ENCODE measurements at places on chromosomes 3 and 15. TPM values are rescaled to one million over a fixed set of nuclear protein-coding genes. Genes with fewer than 3 reads are reported as not detected.
A peak's percentile ranks its signal among the peaks of the same experiment; 100 is the strongest.

DNA sequence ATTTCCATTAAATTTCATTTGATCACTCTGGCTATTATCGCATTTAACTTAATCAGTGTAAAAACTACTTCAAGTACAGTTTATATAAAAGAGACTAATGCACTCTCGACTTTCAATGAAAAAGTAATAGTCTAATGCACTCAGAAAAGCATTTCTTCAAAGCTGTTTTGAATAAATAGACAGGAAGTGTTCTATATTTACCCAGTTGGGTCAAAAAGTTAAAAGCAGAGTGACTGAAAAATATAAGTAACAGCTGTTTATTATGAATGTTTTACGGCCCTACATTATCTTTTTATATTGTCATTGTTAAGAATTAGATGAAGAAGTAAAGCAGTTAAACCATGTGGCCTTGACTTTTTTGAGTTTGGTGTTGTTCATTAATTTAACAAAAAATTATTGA is 391.8 kb downstream of the ZPLD1 start:
- no peak for DNase-seq

DNA sequence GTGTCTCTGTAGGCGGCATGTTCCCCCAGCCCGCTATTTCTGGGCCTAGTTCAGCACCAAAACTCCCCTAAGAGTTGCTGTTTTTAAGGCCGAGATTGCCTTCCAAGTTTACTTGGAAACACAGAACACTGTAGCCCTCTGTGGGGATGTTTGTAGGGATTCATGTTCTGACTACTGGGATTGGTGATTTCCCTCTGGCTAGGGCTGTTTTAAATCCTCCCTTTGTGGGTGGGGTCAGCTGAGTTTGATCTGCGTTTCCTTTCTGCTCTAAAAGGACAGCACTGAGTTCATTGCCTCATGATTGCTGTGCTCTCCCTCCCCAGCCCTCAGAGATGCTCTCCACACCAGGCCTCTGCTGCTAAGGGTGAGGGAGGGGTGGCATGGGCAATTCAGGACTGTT is 640.6 kb upstream of the DPPA4 start:
- DNase-seq: no peak

- DNase-seq: no peak
These were observed 104.4 kb upstream of the ZBTB20 start for GRCh38 chr3:115251509-115251908.

- peak; percentile 60 for DNase-seq
These were observed 77.7 kb downstream of the ABHD5 start for GRCh38 chr3:43768381-43768973.

DNA sequence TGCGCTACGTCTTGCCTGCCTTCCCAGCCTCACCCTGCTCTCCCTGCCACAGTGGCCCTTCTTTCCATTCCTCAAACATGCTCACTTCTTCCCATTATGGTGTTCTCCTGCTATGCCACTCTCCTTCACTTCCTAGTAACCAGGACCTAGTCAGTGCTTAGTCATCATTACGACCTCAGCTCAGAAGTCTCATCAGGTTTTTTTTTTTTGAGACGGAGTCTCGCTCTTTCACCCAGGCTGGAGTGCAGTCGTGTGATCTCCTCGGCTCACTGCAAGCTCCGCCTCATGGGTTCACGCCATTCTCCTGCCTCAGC is 149.5 kb downstream of the GREM1 start:
- DNase-seq: no peak

DNA sequence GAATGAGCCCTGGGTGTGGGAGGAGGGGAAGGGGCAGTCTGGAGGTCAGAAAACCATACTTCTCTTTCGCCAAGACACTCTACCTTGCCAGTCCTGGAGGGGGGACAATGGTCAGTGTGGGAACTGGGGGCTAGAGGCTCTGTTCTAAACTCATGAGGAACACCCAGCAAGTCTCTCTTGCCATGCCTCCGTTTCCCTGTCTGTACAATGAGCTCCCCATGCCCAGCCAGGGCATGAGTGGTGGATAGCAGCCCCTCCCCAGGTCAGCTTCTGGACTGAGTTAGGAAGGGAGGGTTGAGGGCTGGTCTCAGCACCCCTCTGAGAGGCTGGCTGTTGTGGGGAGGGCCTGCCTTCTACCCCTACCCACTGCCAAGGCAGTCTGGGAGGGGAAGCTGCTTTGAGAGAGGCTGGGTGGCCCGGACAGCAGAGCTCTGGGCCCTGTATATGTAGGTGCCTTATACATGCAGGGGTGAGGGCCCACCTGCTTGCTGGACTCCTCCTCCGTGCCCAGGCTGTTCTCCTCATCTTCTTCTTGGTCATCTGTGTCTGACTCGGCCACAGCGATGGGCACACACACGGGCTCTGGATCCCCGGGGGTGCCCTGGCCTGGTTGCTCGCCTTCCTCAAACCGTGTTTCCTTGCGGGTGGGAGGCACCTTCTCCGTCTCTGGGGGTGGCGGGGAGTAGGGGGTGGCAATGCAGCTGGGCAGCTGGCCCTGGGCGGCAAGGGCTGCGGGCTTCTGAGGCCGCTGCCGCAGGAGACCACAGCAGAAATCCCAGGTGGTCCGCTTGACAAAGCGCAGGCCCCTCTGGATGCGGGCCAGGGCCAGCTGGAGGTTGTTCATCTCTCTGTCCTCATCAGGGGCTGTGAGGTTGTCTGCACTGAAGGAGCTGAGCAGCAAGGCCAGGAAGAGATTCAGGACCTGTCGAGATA is 68.8 kb downstream of the SCN5A start:
- DNase-seq: peak; percentile 1

- no peak for DNase-seq
These were observed 19.5 kb downstream of the PLXNB1 start for GRCh38 chr3:48410205-48411040.

ZCWPW2 gene
- 2.1 TPM for total RNA-seq

PCSK6 gene
- 8.3 TPM for total RNA-seq

ZDHHC23 gene
- total RNA-seq: 4.2 TPM

DNA sequence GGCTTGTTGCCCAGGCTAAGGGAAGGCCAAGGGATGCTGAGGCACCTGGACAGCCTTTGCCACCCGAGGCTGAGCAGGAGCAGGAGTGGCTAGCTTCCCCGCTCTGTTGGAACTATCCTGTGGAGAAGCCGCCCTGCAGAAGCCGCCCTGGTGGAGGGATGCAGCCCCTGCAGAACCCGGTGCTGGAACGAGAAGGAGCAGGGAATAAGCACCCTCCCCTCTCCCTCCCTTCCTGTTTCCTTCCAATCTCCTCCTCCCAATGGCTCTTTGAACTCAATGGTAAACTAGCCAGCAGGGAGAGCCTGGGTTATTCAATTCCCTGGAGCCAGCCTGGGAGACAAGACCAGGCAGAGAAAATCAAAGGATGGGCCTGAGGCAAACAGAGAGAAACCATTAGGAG is 11.8 kb upstream of the HRG start:
- DNase-seq: no peak

GRCh38 chr3:132522353-132522752 is 74.7 kb upstream of the ACKR4 start:
- no peak for DNase-seq

DNA sequence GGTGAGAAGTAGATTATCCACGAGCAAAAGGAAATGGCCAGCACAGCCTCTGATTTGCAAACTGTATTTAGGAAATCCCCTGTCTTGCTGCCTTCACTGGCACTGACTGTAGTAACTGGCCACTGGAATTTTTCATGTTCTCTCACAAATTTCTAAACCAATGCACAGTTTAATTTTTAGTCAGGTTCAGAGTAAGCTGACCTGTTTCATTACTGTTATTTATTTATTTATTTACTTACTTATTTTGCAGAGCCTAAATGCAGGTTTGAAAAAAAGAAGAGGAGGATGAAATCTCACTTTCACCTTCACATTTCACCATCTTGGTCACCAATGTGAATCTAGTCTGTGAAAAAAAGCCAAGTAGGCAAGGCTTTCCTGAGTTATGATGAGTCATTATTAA is 291.0 kb downstream of the PLOD2 start:
- no peak for DNase-seq

- peak; percentile 19 for DNase-seq
These were observed 50.3 kb downstream of the MED12L start for GRCh38 chr3:151135541-151136337.

LRRC34 gene
- total RNA-seq: 0.12 TPM

ARHGAP11A gene
- total RNA-seq: 0.36 TPM

DNA sequence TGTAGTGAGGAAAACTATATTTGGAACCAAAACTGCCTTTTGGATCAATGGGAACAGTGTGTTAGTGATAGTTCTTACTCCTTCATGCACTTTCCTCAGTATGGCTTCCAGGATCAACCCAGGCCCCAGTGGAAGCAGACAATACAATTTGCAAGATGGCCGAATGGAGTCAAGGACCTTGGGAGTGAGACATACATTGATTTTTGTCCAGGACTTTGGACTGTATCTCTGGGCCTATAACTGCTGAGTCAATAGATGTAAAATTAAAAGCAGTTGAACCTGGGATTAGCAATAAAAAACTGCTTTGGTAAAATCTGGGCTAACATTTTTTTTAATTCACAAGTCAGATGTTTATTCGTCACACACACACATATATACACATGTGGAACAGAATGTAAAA is 1.8 kb downstream of the ARRDC4 start:
- no peak for DNase-seq

BCHE gene
- 3.5 TPM for total RNA-seq

DNA sequence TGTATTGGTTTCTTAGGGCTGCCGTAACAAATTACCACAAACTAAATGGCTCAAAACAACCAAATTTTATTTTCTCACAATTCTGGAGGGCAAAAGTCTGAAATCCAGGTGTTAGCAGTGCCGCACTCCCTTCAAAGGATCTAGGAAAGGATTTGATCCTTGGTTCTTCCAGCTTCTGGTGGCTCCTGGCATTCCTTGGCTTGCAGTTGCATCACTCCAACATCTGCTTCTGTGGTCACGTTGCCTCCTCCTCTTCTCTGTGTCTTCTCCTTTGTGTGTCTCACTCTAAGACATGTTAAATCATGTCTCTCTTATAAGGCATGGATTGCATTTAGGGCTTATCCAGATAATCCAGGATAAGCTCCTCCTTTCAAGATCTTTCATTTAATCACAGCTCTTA is 262.2 kb downstream of the MEX3B start:
- DNase-seq: no peak

DNA sequence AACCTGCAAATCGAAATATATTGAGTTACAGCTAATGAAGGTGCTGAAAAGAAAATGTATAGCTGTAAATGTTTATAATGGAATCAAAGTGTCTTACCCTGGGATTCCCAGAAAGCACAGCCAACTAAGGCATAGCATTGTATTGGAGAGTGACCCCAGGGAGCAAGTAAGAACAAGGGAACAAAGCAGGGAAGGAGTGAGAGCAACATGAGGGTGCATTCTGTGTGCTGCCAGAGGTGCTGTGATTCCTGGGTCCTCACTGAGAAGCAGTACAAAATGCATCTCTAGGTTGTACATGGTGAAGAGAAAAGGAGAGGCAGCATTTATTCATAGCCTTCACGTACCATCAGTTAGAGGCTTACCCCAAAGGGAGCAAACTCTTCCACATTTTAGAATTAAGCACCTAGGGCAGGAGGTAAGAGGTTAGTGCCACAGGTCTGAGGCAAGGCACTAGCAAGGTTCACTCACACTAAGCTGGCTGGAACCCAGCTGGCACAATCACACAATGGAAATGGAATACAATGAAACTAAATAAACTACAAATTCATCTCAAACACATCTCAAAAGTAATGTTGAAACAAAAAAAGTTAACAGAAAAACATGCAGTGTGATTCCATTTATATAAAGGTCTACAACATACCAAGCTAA is 151.5 kb upstream of the C2CD4B start:
- no peak for DNase-seq

- DNase-seq: peak; percentile 25
These were observed 366.3 kb downstream of the TIGIT start for GRCh38 chr3:114660124-114660523.

DNA sequence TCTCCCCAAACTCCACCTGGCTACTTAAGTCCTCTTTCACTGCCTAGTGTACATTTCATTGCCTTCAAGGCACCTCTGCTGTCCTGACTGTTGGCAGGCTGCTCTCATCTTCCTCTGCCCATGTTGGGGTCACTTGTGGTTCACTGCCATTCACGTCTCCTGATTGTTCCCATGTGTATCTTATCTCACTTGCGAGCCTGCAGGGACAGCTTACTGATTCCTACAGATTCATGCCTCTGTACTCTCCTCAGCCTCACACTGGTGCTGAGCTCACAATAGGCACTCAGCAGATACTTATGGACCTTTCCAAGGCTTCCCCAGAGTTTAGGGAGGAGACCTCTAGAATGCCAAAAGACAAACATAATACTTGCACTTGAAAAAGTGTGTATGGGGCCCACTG is 28.8 kb upstream of the ANP32A start:
- no peak for DNase-seq

RPL29 gene
- 1,553 TPM for total RNA-seq

DNAJC19 gene
- 49.7 TPM for total RNA-seq

CEP152 gene
- 1.5 TPM for total RNA-seq

TLR9 gene
- total RNA-seq: 0.13 TPM

DNA sequence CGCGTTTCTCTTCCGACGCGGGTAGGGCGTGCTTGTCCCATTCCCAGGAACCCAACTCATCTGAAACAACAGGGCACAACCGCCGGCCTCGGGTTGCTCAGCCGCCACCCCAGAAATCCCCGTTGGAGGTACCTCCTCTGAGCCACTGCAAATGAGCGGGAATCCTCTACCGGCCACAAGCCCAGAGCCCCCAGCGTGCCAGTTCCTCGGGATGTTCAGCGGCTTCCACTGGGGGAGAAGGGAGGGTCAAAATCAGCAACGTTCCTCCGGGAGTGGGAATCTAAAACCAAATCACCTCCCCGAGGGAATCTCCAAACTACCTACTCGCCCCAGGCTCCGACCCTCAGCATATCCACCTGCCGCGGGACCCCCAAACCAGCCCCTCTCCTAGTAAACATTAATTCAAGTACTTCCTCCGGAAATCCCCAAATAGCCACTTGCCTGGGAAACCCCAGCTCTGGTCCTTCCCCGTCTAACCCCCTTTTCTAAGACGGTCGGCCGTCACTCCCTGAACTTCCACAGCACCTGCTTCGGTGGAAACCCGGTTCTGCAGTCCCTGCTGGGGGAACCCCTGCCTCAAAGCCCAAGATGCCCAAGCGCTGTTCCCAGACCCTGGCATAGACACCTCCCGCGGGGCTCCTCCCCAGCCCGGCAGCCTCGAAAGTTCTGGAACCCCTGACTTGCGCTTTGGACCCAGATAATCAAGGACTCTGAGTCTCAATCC is 887 bp downstream of the OXTR start:
- no peak for DNase-seq

DNA sequence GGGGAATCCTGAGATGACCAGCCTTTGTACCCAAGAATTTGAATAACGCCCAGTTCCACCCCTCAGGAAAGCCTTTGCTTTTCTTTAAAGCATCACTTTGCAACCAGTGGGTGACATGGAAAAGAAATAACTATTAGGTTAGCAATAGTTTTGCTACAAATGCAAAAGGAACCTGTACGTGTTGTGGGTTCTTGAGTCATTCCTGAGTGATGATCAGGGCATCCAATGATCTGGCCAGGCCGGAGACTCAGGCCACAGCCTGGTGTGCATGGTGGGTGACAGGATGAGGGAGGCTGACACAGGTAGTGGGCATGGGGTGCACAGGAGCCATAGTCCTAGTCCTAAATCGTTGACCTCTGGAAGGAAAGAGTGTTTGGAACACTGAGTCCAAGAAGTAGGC is 321.4 kb upstream of the IL12A start:
- DNase-seq: no peak

Measured in adrenal gland (tissue), 19 donors.